ENCODE measurements at places on chromosomes 12 and 14. TPM values are rescaled to one million over a fixed set of nuclear protein-coding genes. Genes with fewer than 3 reads are reported as not detected.
A peak's percentile ranks its signal among the peaks of the same experiment; 100 is the strongest.

GPR132 gene
- not detected for total RNA-seq

DAAM1 gene
- 10.8 TPM for total RNA-seq

DNA sequence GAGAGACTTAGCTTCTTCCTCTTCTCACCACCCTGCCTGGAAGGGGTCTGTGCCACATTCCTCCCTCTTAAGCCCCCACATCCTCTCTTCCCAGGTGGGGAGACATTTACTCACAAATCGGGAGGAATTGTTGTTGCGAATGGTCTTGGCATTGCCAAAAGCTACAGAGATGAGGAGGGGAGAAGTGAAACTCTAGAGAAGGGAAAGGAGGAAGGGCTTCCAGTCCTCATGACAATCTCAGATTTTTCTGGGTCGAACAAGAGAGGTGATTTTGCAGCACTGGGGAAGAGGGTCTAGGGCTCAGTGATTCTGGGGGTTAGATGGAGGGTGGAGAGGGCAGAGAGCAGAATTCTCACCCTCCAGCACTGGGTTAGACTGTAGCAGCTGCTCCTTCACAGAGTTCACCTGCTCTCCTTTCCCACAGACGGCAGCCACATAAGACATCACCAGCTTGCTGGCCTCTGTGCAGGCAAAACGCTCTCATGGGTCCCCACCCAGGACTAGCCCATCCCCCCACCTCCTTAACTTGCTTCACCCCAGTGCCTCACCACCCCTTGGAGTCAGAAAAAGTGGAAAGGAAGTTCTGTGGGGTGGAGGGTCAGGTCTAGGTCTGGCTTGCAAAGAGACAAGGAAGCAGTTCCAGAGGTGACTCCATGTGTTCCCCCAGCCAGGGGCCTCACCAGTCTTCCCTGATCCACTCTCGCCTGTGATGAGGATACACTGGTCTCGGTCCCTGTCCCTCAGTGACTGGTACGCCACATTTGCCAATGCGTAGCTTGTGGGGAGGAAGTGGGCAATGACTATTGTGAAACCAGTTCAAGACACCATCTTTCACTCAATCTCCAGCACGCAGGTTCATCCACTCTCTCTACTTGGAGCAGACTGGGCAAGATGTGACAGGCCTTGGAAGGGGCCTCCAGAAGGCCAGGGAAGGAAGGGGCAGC is 2.7 kb downstream of the MYO1A start:
- DNase-seq, result no peak

DNA sequence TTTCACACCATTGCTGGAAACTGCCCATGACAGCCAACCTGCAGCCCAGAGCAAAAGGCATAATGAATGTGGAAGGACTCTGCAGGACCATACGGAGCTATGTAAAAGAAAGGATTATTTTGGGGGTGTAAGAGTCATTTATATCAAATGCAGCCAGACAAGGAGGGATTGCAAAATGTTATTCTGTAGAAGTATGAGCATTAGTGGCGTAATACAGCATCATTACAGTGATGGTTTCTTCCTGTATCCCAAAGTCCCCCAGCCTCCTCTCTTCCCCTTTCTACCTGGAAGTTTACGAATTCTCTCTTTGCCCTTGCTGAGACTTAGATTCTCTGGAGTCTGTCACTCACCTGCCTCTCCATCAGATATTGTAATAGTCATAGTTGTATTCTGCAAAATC is 89.9 kb downstream of the BORCS5 start:
- DNase-seq, result no peak

- no peak for DNase-seq
These were observed 239.5 kb upstream of the DCN start for GRCh38 chr12:91422127-91422526.

GRCh38 chr12:122366685-122367475 is 55.6 kb downstream of the CLIP1 start:
- DNase-seq, result peak; percentile 87

DNA sequence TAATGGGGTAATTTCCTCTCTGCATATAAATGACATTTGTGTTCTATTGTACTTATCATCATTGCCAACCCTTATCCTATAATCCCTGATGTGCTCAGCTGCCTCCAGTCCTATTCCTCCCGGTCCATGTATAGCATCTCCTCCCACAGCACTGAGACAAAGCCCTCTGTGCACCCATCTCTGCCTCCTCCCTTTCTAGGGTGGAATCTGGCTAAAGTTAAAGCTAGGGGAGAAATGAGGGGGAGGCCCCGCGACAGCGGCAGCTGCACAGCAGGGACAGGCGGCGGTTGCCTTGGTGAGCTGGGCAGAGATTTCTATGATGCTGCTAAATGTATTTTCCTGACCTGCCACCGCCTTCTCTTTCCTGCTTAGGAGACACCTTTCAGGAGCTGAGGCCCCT is 12.8 kb upstream of the ZDHHC22 start:
- peak; percentile 77 for DNase-seq

Measured in A673 (cell line).